ENCODE measurements at places on chromosomes 6 and 20.

- no peak for DNase-seq
Measured at GRCh38 chr6:12875051-12875450, 158.5 kb downstream of the PHACTR1 start.

DNA sequence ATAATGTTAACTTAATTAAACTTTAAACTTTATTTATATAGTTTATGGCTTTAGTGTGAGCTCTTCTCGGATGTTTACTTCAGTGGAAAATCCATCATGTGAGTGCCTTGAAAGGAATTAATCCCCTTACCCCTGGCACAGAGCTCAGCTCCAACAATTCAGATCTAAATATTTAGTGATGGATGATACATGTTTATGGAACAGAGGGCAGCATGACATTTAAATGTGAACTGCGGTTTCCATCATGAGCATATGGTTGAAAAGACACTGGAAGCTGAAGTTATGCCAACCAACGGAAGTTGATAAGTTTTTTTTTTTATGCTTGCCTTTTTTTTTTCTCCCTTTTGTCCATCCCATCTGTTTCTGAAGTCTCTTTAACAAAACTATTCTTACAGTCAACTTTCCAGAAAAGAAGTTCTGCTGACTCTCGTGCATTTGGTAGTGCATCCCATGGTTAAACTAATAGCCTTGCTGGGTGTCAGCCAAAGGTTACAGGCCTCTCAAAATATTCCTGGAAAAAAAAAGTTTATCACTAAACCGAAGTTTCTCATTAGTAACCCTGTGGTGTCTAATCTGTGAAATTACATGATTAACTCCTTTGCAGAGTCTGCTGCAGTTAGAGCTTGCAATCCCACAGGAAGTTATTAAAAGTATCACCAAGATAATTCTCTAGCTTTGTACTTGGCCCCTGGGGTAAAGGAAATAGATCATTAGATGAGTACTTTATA, 243.9 kb upstream of the TCF21 start:
- no peak for DNase-seq

GRCh38 chr6:52575502-52575892, 1.4 kb downstream of the TRAM2 start:
- no peak for DNase-seq

GRCh38 chr20:19313342-19314069, 101.1 kb downstream of the SLC24A3 start:
- DNase-seq = no peak

DNA sequence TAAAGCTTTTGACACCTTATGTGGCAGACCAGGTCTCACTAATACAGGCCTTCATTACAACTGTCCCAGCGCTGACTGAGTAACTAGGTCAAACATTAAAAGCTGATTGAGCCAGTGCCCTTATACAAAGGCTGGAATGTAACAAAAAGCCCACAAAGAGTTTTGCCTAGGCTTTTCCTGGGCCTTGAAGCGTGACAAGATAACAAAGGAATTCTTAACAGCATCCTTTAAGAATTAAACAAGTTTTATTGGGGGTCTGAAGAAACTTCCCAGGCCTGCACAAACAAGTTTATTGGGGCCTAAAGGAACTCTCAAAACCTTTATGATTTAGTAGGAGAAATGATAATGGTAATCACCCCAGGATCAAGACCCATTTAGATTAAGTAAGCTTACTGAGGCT, 267.6 kb upstream of the FAM83B start:
- DNase-seq = no peak

GRCh38 chr6:150598858-150599198, 857 bp upstream of the PLEKHG1 start:
- DNase-seq = no peak

GRCh38 chr6:142192343-142192742, 45.3 kb downstream of the VTA1 start:
- DNase-seq = no peak

DNA sequence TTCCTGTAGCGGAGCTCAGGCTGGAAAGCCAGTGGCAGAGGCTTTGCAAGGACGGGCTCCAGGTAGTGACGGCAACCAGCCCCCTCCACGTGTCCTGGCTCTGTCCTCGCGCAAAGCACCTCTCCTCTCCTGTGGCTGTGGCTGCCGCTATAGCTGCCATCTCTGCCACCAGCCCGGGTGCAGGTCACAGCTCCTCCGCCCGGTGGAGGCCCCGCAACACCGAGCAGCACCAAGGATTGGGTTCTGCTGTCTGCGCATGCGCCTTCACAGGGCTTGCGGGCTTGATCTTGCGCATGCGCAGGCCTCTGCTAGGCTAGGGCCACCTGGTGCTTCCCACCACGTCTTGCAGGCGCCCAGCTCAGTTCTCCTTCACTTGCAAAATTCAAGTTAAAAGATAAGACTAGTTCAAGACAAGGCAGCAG, 625.4 kb downstream of the QKI start:
- DNase-seq = peak; percentile 68

DNA sequence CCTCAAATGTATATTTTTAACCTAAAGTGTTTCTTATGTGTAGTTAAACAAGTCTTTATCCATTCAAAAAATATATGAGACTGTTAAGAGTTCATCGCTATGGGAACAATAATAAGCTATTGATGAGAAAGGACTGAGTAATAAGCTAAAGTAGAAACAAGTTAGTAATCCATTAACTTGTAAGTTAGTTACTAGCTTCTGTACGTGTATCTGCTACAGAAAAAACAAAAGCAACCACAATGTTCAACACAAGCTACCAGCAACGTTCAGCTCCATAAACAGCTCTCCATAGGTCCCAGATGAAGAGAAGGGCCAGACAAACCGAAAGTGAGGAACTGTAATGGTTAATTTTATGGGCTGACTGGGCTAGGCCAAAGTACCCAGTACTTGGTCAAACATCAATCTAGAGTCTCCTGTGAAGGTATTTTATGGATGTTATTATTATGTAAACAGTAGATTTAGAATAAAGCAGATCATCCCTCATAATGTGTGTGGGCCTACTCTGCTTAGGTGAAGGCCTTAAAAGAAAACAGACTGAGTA, 33.8 kb upstream of the FAM135A start:
- DNase-seq = no peak

GRCh38 chr6:169188475-169188874, 65.2 kb downstream of the THBS2 start:
- no peak for DNase-seq

DNA sequence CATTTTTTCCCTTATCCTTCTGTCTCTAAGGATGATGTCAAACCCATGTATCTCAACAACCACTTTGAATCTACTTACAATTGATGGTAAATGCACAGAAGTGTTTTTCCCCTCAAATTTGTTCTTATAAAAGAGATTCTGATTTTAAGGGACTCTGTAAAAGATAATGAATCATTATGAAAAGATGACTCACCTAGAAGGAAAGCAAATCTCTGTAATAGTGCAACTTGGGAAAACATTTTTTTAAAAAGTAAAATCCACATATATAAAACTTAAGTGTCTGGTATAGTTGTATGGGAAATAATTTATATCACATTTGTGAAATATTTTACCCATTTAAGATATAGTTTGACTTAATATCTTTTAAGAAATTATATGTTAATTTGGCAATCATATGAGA, 137.0 kb downstream of the TINAG start:
- DNase-seq = no peak

DNA sequence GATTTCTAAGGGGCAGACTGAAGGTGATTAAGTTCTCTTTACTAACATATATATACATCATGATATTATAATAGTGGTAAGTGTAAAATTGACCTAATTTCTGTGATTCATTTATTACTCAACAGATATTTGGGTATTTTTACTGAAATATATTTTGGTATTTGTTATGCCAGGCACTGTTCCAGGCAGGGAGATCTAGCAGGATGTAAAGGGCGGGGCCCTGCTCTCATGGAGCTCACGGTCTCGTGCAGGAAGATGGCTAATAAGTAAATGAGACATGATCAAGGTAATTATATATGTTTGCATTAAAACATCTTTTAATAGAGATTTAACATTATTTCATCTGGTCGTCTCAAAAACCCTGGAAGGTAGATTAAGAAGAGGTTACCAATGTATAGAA, 27.7 kb downstream of the FAM50B start:
- DNase-seq = no peak

GRCh38 chr6:12575961-12576360, 140.6 kb upstream of the PHACTR1 start:
- DNase-seq = no peak

DNA sequence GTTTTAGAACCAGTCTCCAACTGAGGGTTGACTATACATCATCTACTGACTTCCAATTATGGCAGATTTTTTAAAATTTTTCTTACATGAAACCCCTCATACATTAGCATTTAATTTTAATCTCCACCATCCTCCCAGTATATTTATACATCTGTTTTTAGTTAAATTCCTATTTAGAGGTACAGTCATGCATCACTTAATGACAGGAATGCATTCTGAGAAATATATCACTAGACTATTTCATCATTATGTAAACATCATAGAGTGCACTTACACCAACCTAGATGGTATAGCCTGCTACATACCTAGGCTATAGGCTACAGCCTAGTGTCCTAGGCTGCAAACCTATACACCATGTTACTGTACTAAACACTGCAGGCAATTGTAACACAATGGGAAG, 316.7 kb upstream of the MARCKS start:
- DNase-seq = no peak

DNA sequence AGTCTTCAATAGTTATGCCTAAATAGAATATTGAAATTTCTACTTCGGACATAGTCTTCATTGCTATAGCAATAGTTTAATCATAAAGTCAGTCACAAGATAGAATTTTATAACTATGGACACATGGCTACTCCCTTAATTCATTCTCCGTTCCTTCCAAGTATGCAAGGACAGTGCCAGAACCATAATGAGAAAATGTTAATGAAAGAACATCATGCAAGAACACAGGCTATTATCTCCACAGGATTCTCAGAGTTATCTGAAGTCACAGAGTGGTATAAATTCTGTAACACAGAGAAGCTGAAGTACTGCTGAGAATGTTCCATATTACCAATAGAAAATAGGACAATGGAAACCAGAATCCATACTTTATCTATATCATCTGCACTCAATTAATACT, 826.2 kb downstream of the EPHA7 start:
- no peak for DNase-seq

GRCh38 chr6:20319520-20320357, 81.9 kb upstream of the E2F3 start:
- peak; percentile 70 for DNase-seq

- DNase-seq = no peak
Measured at GRCh38 chr20:56816349-56816748, 187.2 kb downstream of the TFAP2C start.

GRCh38 chr20:62776692-62777527, 19.4 kb upstream of the MRGBP start:
- no peak for DNase-seq

DNA sequence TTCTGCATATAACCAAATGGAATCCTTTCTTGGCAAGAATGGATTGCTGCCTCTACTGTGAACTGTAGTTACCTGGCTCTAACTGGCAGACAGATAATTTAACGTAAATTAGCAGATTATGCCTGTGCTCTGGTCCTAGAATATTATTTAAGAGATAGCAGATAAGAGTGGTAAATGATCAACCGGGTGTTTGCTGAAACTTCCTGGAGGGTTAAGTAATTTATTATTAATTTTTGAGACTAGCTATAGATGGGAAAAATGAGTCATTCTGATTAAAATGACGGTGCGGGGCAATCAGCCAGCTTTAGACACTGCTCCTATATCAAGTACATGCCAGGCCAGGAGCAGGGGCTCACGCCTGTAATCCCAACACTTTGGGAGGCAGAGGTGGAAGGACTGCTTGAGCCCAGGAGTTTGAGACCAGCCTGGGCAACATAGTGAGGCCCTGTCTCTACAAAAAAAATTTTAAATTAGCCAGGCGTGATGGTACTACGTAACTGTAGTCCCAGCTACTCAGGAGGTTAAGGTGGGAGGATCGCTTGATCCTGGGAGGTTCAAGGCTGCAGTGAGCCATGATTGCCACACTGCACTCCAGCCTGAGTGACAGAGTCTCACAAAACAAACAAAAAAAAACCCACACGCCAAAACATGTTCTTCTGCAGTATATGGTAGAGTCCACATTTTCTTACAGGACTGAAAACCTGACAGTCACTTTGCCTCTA, 22.6 kb downstream of the B4GALT5 start:
- no peak for DNase-seq

- DNase-seq = no peak
Measured at GRCh38 chr6:117200067-117200466, 65.3 kb upstream of the VGLL2 start.

GRCh38 chr6:40473026-40473425, 114.1 kb downstream of the LRFN2 start:
- no peak for DNase-seq

GRCh38 chr6:79868098-79868722, 79.1 kb downstream of the ELOVL4 start:
- no peak for DNase-seq

GRCh38 chr6:137430954-137431353, 63.2 kb downstream of the OLIG3 start:
- no peak for DNase-seq

DNA sequence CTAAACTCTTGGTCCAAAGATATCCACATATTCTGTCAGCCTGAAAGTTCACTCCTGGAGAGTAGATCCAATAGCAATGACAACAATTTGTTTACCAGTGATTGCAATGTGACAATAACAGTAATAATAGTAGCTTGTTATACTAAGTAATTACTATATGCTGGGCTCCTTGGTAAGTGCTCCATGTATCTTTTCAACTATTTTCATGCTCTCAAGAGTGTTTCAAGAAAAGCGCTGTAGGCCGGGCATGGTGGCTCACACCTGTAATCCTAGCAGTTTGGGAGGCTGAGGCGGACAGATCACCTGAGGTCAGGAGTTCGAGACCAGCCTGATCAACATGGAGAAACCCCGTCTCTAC, 15.4 kb downstream of the BCL2L1 start:
- no peak for DNase-seq

DNA sequence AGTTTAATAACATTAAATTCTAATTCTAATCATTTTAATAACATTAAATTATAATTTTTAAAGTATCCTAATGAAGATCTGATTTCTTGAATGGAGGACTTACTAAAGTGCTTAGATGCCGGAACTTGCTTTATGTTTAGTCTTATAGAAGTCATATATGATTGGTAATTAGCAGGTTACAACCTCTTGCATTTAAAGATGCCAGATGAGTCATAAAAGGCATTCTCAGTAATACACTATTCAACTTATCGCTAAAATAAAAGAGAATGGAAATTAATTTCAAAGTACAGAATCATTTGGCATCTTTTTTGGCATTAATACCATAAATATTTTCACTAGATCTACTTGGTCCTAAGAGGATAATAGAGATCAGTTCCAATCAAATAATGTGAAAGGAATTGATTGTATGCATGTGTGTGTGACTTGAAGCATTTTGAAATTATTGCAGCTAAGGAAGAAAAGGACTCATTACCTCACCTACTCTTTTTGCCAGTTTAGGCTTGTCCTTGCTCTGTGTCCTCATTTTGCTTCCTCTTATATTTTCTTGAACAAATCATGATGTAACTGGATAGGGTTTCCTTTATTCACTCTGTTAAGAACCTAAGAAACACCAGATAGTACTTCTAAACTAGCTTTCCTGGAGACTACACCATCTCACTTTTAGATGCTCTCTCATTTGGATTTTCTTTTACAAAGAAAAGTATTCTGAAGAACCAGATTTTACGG, 2.7 kb downstream of the COL21A1 start:
- no peak for DNase-seq
